GM04504 (cell line): ENCODE measurements at places on chromosomes 1 and 21.
A peak's percentile ranks its signal among the peaks of the same experiment; 100 is the strongest.

- no peak for DNase-seq
Measured at GRCh38 chr1:162885265-162885664, 24.3 kb upstream of the CCDC190 start.

- DNase-seq, result no peak
Measured at GRCh38 chr1:204493984-204494280, 673 bp downstream of the PIK3C2B start.

DNA sequence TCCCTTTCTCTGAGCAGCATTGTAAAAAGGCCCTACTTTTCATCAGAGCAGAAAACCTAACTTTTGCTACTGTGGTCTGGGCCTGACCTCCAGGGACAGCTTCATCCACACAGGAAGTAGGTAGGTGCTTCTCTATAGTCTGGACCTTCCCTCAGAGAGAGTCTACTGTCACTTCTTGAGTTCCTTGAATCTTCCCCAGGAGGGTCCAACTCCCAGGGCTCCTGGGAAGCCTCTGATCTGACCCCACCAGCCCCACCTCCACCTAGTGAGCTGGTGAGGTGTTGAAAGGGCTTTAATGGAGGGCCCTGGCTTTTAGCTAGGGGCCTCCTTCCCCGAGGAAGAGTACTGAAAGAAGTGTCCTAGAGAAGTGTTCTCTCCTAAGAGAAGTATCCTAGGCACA, 2.7 kb upstream of the VANGL2 start:
- no peak for DNase-seq

DNA sequence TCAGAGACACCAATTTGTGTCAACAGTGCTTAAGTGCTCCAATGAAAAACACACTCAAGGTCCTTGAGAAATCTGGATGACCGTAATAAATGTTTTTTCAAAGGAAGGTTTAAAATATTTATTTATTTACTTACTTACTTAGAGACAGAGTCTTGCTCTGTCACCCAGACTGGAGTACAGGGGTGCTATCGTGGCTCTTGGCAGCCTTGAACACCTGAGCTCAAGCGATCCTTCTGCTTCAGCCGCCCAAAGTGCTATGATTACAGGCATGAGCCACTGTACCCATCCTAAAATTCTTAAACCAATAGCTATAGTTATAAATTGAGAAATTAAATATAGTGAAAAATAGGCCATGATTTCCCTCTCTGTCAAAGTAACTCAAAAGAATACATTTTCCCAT, 17.3 kb upstream of the ERICH3 start:
- no peak for DNase-seq

GRCh38 chr1:51506537-51506936, 12.5 kb downstream of the EPS15 start:
- DNase-seq, result peak; percentile 70

- peak; percentile 50 for DNase-seq
Measured at GRCh38 chr1:212452323-212453155, 19.8 kb downstream of the NENF start.

- no peak for DNase-seq
Measured at GRCh38 chr1:86829321-86829720, 84.6 kb downstream of the SELENOF start.

DNA sequence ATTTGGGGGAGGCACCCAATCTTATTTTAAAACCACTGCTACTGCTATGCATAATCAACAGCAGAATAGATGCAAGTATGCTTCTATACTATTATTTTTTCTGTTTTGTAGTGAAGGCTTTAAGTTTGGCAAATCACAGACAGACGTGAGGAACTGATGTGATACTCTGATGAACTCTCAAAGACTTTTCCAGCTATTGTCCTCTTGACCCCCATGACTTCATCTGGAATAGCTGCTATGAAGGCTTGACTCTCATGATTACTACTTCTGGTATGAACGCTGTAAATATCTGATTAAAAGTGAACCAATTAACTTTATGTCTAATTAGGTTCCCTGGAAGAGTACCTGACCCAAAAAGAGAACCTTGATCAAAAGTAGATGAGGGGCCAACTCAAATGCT, 49.1 kb downstream of the EYA3 start:
- DNase-seq, result no peak

GRCh38 chr1:37031429-37031828, 2.9 kb downstream of the GRIK3 start:
- no peak for DNase-seq

DNA sequence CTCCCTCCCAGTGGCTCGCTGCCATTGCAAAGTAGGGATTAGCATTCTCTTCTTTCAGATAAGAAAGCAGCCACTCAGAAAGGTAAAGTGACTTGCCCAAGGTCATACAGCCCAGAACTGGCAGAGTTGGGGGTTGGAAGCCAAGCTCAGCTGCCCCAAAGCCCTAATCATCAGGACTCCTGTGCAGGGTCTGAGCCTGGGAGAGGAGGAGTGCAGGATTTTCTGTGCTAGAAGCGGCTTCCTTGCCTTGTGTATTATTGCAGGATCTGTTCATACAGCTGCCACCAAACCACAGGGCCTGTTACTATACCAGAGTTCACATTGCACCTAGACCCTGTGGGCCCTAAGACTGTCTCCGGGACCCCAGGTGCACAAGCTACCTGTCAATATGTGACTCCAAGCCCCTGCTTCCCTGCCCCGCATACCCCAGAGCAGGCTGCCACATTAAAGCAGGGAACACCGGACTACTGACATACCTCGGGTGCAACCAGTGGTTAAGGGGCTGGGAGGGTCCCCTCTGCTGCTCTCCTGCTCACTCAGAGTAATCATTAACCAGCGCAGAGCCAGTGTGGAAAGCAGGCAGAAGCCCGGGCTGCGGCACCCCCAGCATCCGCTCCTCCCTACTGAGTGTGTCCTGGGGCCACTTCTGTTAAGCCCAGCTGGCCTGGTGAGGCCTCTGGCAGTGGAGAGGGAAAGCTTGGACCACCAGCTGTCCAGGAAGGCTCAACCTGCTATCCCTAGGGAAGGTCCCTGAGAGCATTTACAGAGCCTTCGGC, 15.8 kb downstream of the HSPG2 start:
- no peak for DNase-seq

DNA sequence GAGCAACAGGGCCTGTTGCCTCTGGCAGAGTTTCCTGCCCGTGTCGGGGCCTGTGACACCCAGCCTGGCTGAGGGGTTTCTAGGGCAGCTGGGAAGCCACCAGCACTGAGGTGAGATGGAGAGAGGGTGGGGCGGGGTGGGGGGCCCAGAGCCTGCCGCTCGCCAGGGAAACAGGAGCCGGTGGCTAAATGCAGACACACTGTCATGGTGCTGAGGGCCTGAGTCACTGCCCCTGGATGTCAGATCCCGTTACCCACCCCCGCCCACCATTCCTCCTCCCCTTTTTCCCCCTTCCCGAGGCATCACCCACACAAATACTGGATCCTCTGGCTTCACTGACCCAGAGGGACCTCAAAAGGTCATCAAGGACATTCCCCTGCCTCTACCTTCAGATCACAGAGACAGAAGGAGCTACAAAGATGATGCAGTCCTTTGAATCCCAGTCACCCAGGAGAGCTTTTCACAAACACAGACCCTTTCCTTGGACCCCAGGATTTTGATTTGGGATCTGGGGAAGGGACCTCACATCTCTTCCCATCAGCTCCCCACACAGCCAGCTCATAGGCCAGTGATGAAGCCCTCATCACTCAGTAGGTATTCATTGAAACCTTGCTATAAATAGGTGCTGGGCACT, 1.9 kb upstream of the HSPB7 start:
- no peak for DNase-seq

DNA sequence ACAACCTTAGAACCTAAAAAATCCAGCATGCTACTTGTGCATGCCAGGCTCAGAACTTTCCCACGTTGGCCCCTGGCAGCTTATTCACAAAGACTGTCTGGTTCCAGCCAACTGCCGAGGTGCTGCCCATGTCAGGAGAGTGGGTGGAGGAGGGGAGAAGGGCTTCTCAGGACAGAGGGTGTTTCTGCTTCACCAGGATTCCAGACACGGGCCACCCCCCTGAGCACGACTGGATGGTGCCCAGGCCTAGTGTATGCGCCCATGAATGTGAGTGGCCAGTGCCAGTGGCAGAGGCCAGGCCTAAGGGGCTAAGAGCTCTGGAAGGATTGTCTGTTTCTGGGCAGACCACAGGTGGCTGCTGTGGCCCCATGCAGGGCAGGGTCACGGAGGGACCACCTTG, 148.2 kb upstream of the COL6A1 start:
- DNase-seq, result no peak

DNA sequence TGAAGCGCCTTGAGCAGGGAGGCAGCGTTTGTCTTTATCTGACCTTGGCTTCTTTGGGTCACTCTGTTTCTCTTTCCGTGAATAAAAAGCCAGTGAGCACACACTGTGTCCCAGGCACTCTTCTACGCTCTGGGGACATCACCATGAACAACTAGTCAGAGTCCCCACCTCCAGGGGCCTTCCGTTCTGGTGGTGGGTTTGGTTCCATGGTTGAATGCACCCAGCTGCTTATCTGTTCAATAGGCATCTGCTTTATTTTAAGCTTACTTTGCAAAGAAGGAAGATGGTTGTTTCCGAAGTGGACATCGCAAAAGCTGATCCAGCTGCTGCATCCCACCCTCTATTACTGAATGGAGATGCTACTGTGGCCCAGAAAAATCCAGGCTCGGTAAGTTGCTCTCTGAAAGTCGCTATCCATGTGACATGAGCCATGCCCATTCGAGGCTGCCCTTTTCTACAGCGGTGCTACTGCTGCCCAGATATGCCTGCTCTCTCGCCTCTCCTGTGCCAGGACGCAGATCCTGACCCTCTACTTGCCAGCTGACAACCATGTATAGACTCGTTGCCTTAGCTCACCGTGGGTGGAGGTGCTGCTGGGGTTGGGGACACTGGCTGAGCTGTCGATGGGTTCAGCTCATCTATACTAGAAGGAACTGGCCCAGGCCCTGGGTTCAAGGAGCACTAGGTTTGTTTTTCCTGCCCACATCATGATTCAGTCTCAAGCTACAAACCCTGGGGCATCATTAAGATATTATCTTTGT, 5.9 kb downstream of the MX1 start:
- no peak for DNase-seq

DNA sequence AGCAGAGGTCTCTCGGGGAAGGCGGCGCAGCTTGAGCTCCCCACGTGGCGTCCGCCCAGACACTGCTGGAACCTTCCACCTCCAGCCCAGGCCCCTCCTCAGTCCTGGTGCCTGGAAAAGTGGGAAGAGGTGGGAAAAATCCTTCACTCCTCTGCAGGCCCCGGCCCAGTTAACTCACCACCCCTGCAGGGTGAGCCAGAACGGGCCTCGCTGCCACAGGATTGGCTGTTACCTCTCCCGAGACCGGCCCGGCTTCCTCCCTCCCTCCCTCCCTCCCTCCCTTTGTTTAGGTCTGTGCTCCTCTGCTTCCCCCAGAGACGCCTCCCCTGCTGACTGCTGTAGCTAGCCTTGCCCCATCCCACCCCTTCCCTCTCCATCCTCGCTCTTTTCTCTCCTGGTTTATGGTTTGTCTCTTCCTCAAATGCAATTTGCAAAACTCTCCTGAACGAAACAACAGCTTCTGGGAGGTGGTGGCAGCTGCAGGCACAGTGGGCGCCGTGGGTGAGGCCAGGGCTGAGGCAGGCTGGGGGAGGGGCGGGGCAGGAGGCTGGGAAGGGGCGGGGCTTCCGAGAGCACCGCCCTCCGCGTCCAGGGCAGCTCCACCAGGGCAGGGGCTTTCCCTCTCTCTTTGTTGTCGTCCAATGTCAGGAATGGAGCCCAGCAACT, 6.5 kb downstream of the CAPN9 start:
- no peak for DNase-seq

DNA sequence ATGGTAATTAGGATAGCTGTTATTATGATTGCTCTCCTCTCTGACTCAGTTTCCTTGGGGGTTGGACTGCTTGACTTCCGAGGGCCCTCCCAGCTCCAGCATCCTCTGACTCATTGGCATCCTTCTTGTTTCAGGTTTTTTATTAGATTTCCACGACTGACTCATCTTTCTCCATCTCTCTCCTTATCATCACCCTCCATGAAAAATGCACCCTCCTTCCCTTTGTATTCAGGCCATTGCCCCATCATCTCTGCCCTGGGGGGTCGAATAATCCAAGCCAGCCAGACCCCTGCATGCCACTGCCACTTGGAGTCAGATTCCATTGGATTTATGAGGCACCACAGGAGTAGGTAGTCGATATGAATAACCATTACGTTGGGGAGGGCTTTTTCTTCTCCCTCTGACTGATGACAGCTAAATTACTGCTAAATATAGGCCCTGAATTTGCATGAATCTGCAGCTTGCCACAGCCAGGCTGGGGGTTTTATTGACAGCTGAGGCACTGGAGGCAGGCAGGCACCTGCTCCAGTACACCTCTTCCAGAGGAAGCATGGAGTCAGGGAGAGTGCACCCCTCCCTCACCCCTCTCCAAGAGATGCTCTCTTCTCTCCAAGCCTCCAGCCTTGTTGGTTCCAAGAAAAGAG, 91.7 kb downstream of the C1orf94 start:
- peak; percentile 32 for DNase-seq

DNA sequence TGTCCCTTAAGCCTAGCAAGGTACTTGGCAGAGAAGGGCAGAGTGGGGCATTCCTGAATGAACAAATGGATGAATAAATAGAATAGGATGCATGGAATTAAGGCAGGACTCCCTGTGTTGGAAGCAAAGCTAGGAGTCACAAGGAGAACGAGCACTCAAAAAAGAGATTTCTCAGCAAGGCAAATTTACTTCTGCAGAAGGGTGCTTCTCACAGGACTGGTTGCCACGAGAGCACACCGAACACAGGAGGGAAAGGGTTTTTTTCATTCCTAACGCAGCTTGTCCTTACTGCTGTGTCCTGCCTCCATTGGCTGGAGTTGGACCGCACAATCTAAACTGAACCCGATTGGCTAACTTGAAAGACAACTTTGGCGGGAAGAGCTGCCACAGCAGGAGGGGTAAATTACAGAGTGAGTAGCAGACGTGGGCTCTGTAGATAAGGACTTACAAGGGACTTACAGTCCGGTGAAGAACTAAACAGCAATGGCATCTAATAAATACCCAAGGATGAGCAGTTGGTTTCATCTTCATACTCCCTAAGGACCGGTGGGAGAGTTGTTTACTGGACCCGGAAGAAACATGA, 52.4 kb downstream of the KIF26B start:
- DNase-seq, result no peak

DNA sequence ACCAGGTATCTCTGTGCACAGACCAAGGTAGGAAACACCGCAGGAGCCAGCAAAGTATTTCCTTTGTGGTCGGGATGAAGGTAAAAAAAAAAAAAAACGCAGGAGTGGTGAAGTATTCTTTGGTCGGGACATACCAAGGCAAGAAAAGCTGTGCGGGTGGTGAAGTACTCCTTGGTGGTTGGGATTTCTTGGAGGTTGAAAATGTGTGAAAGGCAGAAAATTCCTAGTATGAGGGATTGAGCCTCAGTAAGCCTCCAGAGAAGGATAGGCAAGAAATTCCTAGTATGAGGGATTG, 802.6 kb downstream of the PLA2G4A start:
- no peak for DNase-seq

- no peak for DNase-seq
Measured at GRCh38 chr1:180256341-180257027, 26.4 kb downstream of the LHX4 start.

- no peak for DNase-seq
Measured at GRCh38 chr1:150126811-150127210, 22.9 kb upstream of the PLEKHO1 start.

GRCh38 chr1:9291914-9292360, 757 bp upstream of the SPSB1 start:
- DNase-seq, result no peak
